ENCODE measurements at places on chromosomes 3 and 15. TPM values are rescaled to one million over a fixed set of nuclear protein-coding genes. Genes with fewer than 3 reads are reported as not detected.

Gene VGLL4
- 30.9 TPM for polyA plus RNA-seq

Gene ACVR2B
- 0.16 TPM for polyA plus RNA-seq

Gene ADAMTSL3
- not detected for polyA plus RNA-seq

Gene KBTBD8
- 0.26 TPM for polyA plus RNA-seq

Gene SERPINI2
- polyA plus RNA-seq = not detected

Measured in GM23248 (cell line).